ENCODE measurements at places on chromosomes 11 and 22.
A peak's percentile ranks its signal among the peaks of the same experiment; 100 is the strongest.

DNA sequence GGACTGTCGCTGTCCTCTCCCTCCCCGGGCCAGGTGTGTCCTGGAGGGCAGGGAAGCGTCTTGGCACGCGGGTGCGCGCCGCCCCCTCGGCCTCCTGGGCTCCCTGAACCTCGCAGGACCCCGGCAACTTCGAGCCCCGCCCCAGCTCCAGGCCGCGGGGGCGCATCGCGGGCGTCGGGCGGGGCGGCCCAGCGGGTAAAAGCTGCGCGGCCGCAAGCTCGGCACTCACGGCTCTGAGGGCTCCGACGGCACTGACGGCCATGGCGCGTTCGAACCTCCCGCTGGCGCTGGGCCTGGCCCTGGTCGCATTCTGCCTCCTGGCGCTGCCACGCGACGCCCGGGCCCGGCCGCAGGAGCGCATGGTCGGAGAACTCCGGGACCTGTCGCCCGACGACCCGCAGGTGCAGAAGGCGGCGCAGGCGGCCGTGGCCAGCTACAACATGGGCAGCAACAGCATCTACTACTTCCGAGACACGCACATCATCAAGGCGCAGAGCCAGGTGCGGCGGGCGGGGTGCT is at the start of gene CST6:
TSS of gene CST6 (plus strand) at position 224 of the 519 bp plus-strand sequence. CDS start at position 261, 37 bp downstream.
- peaks cover 39% of the 10 kb centered on the region for H3K4me1 ChIP-seq
- H3K4me3 ChIP-seq, result no peak within 1 kb of the TSS
- H3K27me3 ChIP-seq, result no peaks in the 10 kb centered on the region
- no peak within 1 kb of the TSS for H3K27ac ChIP-seq
- no peaks in the 10 kb centered on the region for H3K36me3 ChIP-seq
- no peak for DNase-seq

DNA sequence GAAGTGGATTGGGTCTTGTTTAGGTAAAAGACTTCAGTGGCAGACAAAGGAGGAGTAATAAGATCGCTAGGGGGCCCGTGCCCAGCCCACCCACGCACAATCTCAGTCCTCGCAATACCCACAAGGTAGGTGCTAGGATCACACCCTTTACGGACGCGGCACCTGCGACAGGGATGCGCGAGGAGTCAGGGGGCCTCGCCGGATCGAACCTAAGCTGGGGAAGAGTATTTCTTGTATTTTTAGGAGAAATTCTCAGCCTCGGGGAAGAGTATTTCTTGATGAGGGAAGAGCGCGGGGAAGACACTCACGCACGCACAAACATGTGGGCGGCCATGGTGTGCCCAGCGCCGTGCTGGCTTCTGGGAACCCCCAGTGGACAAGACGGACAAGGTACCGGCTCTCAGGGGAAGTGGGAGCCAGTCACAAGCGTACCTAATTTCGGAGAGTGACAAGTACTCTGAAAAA is 745 bp upstream of the FAM118A start:
- peaks cover 9% of the 10 kb centered on the region for H3K36me3 ChIP-seq
- no peak for DNase-seq
- peak overlapping the region; percentile 84 for H3K27ac ChIP-seq
- H3K4me3 ChIP-seq, result peak overlapping the region; percentile 86

DNA sequence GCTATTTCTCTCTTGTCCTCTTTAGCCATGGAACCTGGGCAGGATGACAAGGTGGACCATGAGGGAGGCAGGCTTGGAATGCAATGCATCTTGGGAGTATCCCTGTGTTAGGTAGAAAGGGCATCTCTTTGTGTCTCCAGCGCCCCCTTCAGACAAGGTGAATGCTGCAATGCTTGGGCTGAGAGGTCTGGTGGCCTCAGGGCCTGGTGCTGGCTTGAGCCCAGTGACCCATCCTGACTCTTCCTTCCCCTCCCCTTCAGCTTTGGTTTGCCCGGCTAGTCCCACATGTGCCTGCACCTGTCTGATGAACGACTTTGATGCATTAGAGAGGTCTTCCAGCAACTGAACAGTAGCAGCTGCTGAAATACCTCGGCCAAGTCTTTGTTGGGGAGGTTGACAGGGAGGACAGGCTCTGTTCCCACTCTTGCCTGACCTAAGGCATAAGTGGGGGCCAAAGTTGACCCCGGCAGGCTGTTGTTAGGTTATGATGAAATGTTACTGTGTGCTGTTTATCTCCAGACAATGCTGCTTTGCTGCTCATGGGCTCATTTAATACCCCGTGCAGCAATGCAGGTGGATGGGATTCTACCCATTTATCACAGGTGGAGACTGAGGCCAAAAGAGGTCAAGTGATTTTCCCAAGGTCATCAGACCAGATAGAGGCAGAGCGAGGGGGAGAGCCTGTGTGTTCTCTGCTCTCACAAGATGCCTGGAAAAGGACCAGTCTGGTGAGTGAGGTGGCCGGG is 22.5 kb downstream of the MYO18B start:
- H3K4me1 ChIP-seq, result peaks cover 10% of the 10 kb centered on the region
- H3K27ac ChIP-seq, result no peak overlapping the region
- no peak overlapping the region for H3K4me3 ChIP-seq
- no peak for DNase-seq
- H3K27me3 ChIP-seq, result peaks cover 7% of the 10 kb centered on the region
- peaks cover 7% of the 10 kb centered on the region for H3K36me3 ChIP-seq

DNA sequence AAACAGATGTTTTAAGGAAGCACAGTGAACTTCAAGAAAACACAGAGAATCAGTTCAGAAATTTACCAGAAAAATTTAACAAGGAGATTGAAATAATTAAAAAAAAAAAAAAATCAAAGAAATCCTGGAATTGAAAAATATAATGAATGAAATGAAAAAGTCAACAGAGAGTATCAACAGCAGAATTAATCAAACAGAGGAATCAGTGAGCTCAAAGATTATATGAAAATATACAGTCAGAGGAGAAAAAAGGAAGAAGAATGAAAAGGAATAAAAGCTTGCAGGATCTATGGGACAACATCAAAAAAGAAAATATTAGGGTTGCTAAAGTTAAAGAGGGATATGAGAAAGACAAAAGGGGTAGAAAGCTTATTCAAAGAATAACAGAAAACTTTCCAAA is 82.3 kb downstream of the XRRA1 start:
- no peak for DNase-seq
- H3K27ac ChIP-seq, result no peak overlapping the region
- peaks cover 3% of the 10 kb centered on the region for H3K27me3 ChIP-seq
- H3K4me3 ChIP-seq, result no peak overlapping the region

DNA sequence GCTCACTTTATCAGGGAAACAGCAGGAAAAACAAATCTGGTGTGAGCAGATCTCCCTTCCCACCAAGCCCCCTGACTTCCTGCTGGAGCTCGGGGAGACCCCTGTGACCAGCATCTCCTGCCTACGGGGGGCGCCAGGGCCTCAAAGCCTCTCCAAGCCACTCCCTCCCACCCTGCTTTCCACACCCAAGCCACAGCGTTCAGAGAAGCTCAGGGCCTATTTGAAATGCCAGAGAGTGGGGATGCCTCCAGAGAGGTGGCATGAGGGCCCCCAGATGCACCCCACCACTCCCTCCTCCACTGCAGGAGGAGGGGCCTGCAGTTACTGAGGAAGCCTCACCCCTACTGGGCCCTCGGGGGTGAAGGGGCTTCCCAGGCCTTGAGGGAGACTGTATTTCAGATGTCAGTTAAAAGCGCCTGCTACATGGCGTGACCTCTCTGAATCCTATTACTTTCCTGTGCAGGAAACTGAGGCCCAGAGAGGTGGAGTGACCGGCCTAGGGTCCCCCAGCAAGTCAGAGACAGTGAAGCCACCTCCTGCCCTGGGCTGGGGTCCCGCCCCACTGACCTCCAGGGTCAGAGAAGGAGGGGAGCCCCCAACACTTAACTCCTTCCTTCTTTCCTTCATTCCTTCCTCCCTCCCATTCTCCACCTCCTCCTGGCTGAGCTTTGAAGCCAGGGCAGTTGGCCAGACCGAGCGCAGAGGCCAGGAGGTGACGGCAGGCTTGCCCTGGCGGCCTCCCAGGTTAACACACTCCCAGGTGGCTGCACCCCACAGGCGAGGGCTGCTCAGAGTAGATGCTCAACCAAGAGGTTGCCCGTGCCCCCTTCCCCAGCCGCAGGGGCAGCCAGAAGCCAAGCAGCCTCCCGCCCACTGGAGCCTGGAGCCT is 6.0 kb upstream of the CDKN1C start:
- DNase-seq, result no peak
- no peaks in the 10 kb centered on the region for H3K27me3 ChIP-seq
- H3K27ac ChIP-seq, result peak overlapping the region; percentile 80
- H3K4me3 ChIP-seq, result peak overlapping the region; percentile 90

All from HFFc6 (cell line).